ENCODE measurements at places on chromosomes 16 and 17.

DNA sequence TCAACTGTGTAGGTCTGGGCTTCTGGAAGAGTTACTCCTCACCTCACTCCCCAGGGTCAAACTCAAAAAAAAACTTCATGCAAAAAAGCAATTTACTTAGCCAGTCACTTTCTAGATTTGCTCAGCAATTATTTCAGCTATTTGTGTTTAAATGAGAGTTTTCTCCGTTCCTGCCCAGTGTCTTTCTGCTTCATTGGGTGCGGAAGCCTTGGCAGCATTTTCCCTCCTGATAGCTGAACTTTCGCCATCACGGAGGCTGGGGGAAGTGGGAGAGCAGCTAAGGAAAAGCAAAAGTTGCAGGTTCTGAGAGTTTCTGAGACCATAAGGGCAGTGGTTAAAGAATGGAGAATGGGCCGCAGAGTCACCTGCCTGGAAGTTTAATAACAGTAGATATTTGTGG, 287.1 kb upstream of the DYNLRB2 start:
- no peak for DNase-seq

- DNase-seq = no peak
Measured at GRCh38 chr16:71185347-71185746, 45.2 kb downstream of the HYDIN start.

DNA sequence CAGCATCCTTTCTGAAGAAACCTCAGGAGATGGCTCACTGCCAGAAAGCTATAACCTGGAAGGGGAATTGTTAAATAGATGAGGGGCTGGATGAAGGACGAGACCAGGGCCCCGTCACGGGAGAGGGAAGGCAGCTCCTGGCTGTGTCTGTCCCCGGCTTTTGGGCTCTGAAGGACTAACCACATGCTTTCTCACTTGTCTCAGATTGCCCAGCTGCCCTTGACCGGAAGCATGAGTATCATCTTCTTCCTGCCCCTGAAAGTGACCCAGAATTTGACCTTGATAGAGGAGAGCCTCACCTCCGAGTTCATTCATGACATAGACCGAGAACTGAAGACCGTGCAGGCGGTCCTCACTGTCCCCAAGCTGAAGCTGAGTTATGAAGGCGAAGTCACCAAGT, 14.5 kb downstream of the SERPINF1 start:
- DNase-seq = no peak

DNA sequence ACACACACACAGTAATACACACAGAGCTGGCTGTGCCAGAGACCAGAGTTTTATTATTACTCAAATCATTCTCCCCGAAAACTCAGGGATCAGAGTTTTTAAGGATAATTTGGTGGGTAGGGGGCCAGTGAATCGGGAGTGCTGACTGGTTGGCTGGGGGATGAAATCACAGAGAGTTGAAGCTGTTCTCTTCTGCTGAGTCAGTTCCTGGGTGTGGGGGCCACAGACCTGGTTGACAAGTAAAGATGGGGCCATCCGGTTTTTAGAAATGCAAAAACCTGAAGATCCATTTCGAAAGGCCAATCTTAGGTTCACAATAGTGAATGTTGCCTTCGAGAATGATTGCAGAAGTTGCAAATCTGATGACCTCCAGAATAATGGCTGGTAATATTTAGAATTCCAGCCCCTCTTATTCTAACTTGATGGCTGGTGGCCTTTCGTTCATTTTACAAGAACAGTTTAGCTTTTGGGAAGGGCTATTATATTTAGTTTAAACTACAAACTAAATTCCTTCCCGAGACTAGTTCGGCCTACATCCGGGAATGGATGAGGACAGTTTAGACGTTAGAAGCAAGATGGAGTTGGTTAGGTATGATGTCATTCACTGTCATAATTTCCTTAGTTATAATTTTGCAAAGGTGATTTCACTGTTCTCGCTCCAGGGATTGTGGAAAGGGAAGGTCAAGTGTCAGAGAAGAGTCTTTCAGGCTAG, 123.2 kb downstream of the KCNJ18 start:
- no peak for DNase-seq

GRCh38 chr17:17320188-17320910, 17.2 kb downstream of the NT5M start:
- no peak for DNase-seq

- no peak for DNase-seq
Measured at GRCh38 chr17:79890706-79891105, 51.5 kb upstream of the CBX4 start.

DNA sequence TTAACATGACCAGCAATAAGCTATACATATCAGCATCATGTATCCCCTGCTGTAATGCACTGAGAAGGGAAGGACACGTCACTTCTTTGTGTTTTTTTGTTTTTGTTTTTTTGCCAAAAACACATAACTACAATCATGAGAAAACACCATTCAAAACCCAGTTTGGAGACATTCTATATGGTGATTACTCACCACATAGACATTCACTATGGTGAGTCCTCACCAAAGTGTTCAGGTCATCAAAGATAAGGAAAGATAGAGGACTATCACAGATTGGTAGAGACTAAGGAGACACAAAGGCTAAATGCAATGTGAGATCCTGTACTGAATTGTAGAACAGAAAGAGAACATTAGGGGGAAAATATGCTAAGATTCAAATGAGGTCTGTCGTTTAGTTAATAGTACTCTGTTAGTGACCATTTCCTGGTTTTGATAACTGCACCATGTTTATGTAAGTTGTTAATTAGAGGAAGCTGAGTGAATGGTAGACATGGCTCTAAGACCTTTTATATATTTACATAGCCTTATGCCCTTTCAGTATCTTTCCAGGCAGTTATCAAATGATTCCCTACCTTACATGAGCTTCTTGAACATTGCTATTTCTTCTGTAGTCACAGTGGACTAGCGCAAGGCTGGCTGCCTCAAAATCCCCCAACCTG, 46.6 kb downstream of the PIK3R5 start:
- DNase-seq = no peak

DNA sequence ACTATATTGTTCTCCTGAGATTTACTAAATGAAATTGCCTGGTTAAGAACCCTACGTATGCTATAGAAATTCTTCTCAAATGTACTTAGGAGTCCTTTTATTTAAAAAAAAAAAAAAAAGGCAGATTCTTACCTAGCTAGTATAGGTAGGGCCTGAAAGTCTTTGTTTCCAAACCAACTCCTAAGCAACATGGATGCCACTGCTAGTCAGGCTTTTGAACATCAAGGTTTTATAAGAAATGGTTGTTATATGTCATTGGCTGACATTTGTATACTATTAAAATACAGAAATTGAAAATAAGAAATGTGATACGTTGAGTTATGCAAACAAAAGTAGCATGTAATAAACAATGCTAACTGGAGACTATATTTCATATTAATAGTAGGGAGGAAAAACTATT, 1.2 kb downstream of the EVI2A start:
- DNase-seq = no peak

- DNase-seq = no peak
Measured at GRCh38 chr17:13474073-13474800, 127.5 kb downstream of the HS3ST3A1 start.

- DNase-seq = no peak
Measured at GRCh38 chr16:66832661-66833305, 2.0 kb upstream of the NAE1 start.

DNA sequence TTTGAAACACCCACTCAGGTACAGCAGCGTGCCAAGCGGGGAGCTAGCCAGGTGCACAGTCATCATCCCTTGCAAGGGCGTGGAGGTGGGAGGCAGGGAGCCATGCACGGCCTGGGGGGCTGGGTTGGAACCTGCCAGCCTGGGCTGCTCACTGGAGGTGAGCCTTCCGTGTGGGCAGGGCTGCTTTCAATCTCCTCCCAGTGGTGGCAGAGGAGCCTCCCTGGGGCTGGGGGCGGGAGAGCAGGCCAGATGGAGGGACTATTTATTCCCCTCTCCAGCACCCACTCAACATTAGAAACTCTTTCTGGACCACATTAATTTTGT, 90.3 kb downstream of the KATNIP start:
- DNase-seq = no peak

DNA sequence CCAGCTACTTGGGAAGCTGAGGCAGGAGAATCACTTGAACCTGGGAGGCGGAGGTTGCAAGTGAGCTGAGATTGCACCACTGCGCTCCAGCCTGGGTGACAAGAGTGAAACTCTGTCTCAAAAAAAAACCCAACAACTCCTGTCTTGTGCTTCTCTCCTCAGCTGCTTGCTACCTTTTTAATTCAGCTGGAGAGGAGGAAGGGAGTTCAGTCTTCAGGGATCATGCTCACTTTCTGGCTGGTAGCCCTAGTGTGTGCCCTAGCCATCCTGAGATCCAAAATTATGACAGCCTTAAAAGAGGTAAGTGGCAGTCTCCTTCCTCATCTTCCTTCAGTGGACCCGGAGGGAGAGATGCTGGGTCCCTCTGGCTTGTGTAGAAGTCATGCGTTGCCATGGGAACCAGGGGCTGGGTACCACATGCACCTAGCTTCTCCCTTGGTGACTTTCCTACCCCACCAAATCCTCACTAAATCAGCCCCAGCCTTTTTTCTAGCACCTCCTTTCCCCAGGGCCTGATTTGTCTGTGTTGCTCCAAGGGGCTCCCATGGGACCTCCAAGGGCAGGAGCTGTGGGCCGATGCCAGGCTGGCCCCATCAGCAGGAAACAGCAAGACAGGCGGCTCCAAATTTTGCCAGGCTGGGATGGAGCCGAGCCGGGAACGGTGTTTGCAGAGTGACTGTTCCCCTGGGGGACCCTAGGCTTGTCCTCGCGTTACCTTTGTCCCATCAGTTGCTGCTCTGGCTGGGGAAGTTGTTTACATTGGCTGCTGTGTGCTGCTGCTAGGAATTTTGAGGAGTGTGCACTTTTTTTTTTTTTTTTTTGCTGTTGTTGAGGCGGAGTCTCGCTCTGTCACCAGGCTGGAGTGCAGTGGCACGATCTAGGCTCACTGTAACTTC, 65.2 kb downstream of the ABCC1 start:
- DNase-seq = no peak

DNA sequence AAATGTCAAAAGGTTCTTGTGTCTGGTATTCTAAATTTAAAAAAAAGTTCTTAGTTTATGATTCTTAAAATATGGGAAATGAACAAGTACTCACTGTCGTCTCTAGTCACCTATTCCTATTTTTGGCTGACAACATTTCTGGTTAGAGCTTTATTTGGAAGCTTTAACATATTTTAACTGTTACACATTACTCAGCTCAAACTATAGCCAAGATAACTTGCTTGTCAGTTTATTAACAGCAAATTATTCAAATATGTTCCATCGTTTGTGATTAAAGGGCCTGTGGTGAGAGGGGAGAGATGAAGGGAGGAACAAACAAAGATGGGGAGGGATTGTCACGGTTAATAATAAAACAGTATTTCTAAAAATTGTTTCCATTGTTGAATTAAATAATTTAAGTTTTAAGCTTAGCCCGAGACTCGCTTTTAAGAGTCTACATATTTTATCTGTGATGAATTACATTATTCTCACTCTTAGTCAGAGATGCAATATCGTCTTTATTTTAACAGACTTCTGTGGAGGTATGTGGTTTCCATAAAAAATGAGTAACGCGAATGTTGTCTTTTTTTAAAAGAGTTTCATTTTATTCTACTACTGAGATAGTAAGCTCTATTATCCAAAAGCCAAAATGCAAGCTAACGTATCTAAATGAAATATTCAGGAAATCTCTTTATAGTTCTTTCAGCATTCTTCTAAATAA, 321.9 kb upstream of the PMFBP1 start:
- DNase-seq = no peak

- no peak for DNase-seq
Measured at GRCh38 chr16:30151091-30151490, 28.1 kb upstream of the MAPK3 start.

DNA sequence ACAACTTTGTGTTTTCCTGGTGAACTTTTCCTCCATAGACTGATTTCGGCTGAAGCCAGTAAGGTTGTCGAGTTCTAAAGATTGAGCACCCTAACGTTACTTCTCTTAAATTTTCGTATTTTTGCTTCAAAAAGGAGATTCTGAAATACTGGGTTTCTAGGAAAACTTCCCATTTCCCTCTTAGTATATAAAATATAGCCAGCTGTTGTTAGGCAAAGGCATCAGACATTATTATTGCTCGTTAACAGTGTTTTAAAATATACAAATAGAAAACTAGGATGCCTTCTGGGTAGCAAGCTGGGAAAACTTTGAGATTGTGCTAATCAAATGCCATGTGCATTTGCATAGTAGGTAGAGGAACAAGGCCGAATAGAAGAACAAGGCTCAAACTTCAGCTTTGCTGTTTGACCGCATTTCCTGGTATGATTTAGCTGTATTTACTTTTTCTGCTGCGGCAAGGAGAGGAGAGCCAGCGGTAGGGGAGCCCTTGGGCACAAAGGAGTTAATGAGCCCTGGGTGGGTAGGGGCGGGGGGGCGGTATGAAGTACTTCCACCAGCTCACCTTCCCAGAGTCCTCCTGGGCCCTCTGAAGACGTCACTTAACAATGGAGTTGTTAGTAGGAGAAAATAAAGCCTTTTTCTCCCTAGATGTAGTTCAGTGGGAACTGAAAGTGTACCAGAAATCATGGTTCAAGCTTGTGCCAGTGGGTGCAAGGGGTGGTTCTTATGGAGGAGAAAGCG, 151.9 kb downstream of the MSI2 start:
- no peak for DNase-seq

- no peak for DNase-seq
Measured at GRCh38 chr16:56424791-56425438, 430 bp downstream of the AMFR start.

- DNase-seq = no peak
Measured at GRCh38 chr16:84699147-84699711, 571 bp upstream of the USP10 start.

DNA sequence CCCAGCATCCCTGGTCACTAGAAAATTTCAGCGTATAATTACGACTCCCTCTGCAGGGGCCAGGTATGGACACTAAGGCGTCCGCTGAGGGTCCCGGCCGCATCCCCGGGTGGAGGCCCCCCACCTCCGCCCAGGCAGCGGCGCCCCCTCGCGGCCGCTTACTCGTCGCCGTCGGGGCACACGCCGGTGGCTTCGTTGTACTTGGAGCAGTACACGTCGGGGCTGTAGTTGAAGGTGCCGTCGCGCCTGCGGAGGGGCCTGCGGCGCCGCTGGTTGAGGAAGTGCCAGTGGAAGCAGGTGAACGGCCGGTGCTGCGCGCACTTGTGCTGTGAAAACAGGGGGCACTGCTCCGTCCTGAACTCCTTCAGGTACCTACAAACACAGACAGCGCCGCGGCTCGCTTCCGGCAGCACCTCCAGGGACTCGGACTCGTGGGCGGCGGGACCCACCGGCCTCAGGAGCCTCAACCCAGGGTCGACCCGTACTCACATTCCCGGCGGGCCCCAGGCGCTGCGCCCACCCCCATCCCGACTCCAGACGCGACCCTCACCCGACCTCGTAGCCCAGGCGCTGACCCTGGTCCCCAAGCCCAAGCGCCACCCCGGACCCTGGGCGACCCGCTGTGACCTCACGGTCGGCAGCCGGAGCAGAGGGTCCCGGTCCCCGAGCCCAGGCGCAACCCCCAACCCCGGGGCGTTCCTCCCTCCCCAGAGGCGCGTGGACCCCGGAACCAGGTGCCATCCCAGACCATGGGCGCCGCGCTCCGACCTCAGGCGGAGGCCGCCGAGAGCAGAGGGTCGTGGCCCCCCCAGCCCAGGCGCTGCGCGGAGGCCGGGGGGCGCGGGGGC, 596 bp downstream of the UNKL start:
- no peak for DNase-seq

Measured in vagina (tissue), 2 donors.